AG08396 (cell line): ENCODE measurements at places on chromosomes 11 and 22.

GRCh38 chr11:57936050-57936418 is 87.6 kb upstream of the OR9Q1 start:
- DNase-seq: no peak

DNA sequence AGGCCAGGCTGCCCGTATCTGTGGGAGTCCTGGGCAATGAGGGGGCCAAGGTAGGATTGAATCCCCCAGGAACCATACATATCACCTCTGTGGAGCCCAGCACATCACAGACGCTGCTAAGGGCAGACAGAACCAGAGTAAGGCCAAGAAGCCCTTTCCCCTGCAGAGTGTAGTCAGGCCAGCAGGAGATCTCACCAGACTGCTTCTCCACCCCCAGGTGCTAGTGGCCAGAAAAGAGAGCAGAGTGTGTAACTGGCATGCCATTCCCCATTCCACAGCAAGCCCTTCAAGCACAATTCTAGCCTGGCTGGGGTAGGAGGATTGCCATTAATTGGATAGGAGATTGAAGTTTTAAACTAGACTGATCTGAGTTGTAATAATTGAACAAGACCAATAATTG is 28.0 kb upstream of the FCHSD2 start:
- no peak for DNase-seq

- no peak for DNase-seq
These were observed 51.4 kb upstream of the RASD2 start for GRCh38 chr22:35489239-35489638.

DNA sequence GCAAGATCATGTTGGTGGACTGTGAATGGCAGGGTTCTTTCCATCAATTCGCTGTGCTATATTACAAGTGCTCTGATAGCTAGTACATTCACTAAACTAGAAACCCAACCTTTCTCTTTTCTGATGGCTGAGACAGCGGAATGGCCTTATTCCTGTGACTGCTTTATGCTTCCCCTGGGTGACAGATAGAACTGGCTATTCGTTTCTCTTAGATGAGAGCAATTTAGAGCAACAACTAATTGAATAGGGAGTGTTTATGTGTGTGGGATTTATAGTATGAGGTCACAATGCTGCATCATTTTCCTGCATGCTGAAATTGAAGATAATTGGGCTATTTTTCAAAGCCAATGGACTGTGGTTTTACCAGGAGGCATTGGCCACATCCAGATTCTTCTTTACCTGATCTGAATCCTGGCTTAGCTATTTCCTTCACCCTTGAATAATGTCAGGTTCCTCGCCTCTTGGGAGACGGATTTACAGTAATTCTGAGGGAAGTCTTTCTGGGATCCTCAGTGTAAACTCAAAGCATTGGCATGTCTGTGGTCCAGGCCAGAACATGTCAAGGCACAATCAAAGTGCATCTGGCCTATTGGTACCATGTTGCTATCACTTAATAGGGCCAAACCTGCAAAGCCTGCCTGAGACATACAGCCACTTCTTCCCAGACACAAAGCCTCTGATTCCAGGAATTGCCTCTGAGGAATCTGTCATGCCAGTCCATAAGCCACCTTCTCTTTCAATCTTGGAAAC is 775.0 kb upstream of the API5 start:
- DNase-seq: no peak

GRCh38 chr11:20042811-20043341 is 117.4 kb downstream of the DBX1 start:
- DNase-seq: no peak

- DNase-seq: peak; percentile 17
These were observed 2.4 kb downstream of the LARGE1 start for GRCh38 chr22:33917744-33918406.

GRCh38 chr11:75349521-75350116 is 1.8 kb downstream of the ARRB1 start:
- DNase-seq: no peak

DNA sequence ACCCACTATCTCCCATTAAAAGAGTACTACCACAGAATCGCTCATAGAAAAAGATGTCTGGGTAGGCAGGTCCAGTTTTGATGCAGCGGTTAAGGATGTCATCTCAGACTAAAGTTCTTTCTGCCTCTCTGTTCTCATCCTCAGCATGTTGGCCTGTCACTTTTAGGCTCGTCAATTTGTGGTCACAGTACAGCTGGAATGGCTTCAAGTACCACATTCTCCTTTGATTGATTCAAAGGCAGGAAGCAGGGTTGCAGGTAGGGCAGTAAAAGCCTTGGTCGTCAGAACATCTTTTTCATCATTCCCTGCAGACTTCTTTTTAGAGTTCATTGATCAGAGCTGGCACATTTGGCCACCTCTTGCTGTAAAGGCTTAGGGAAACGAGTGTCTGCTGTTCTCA is 28.7 kb downstream of the SDHD start:
- no peak for DNase-seq

DNA sequence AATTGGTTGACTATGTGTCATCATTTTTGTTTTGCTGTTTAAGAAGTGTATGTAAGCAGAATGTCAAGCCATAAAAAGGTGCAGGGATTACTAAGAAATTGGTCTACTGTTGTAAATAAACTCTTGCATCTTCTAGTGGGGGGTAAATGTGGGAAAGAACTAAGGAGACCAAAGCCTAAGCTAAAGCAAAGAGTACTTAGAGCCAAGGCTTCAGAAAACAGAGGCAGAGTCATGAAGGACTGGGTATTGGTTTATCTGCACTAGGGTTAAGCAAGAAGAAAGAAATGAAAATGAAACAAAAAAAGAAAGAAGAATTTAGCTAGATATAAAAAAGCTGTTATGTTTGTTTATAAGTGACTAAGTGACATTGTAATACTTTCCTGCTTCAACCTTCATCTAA is 628.1 kb downstream of the METTL15 start:
- no peak for DNase-seq

- DNase-seq: no peak
These were observed 10.8 kb downstream of the LARGE2 start for GRCh38 chr11:45933131-45933831.

GRCh38 chr11:17605651-17606122 is 58.6 kb downstream of the OTOG start:
- DNase-seq: no peak

- no peak for DNase-seq
These were observed 770 bp downstream of the SLC7A4 start for GRCh38 chr22:21031545-21032036.

GRCh38 chr11:370070-370941 is 1.0 kb downstream of the B4GALNT4 start:
- no peak for DNase-seq

DNA sequence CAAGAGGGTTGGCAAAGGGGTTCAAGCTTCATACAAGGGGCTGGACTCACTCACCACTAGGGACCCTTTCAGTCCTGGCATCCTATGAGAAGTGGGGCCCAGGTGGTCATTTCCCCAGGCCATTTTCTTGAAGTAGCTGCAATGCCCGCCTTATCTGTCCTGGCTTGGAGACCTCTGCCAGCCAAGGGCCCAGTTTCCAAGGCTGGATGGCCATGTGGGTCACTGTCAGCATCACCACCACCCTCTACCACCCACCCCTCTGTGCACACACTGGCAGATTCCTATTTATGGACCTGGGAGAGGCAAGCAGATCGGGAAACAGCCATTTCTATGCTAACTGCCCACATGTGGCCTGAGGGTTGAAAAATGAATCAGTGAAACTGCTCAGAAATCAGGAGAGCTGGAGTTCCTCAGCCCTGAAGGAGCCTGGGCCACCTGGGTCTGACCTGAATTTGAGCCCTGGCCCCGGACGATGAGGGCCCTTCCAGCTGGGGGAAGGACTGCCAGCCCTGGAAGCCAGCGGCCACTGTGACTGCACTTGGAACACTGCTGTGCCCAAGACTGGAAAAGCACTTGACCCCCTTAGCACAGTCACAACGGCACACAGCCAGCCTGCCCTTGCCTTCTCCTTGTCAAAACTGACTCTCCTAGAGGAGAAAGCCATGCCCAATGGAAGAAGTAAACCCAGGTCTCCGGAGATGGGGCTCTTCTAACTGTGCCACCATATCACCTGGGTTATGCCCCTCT is 442.2 kb downstream of the BUD13 start:
- no peak for DNase-seq

GRCh38 chr11:66559866-66560676 is 8.3 kb downstream of the CTSF start:
- DNase-seq: no peak

GRCh38 chr22:26671317-26672059 is 14.1 kb downstream of the MIAT start:
- DNase-seq: no peak

DNA sequence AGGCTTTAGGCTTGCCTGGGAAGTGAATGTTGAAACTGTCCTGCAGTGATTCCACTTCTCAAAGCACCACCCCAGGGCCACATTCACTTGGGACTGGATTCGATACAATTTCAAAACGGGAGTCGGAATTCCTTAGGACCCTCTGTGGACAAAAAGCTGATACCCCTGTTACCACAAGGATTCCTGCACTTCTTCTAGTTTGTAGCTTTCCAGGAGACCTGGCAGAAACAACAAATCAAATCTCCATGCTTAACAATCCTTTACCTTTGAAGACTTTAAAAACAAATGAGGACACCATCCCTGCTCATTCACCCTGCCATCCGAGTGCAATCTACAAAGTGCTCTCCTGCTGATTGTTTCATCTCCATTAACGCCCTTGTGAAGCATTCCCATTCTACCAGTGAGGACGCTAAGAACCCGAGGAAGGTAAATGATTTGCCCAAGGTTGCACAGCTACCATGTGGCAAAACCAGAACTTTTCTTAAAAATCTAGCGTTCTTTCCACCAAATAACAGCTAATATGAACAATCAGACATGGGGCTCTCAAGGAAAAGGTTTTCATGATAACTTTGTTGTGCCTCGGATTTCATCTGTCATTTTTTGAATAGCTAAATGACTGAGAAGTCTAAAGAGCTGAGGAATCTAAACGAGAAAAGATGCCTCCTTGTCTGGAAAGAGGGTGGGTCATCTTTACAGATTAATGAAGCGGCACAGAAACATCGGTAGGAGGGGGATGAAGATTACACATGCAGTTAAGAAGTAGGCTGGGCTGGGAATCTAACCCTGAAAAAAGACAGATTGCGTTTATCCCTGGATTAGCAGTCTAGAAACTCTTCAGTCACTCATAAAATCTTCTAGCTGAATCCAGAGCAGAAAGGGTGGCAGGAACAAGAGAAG is 720 bp upstream of the MPZL2 start:
- no peak for DNase-seq

GRCh38 chr11:73095613-73096012 is 46.5 kb downstream of the FCHSD2 start:
- DNase-seq: no peak

- peak; percentile 53 for DNase-seq
These were observed 55.3 kb downstream of the NFAM1 start for GRCh38 chr22:42376711-42377554.

- peak; percentile 36 for DNase-seq
These were observed 6.0 kb upstream of the PAX6 start for GRCh38 chr11:31817054-31817620.

GRCh38 chr11:27509908-27510307 is 3.3 kb upstream of the LIN7C start:
- no peak for DNase-seq

GRCh38 chr11:16406226-16406625 is 49.9 kb upstream of the SOX6 start:
- no peak for DNase-seq

DNA sequence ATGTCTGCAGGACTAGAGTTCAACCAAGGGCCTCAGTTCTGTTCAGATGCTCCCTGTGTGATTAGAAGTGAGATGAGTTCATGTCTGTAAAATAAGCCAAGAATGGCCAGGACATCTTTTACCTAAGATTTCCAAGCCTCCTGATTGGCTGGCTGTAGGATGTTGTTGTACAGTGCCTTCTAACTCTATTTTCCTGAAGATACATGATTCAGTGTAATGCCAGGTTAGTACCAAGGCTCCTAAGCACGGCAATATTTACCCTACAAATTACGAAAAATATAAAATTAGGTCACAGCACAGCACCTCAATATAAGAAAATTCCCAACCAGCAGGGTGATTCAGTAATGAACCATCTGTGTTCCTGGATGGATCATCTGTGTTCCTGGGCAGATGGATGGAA is 140.0 kb upstream of the MTMR2 start:
- DNase-seq: no peak

- no peak for DNase-seq
These were observed 525 bp downstream of the CSDC2 start for GRCh38 chr22:41561335-41561734.

GRCh38 chr11:36306888-36307287 is 10.8 kb downstream of the PRR5L start:
- DNase-seq: no peak

- peak; percentile 56 for DNase-seq
These were observed 42.2 kb upstream of the FAM181B start for GRCh38 chr11:82775736-82776346.

GRCh38 chr22:39873965-39874364 is 19.6 kb downstream of the ENTHD1 start:
- no peak for DNase-seq

DNA sequence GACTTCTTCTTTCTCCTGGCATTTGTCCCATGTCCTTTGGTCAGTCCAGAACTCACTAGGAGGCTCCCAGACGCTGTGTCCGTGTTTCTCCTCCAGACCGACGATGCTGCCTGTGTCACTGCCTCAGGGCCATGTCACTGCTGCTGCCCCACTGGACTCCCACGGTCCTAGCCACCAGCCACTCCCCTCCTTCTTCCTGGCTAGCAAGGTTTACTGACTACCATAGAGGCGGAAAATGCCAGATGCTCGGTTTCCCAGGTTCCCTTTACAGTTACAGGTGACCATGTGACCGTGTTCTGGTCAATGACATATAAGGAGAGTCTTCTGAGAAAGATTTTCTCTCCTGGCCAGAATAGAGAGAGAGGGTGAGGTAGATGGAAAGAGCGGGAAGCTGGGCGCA is 40.7 kb upstream of the RBFOX2 start:
- no peak for DNase-seq

GRCh38 chr22:44990328-44990727 is 19.5 kb downstream of the PHF21B start:
- no peak for DNase-seq

DNA sequence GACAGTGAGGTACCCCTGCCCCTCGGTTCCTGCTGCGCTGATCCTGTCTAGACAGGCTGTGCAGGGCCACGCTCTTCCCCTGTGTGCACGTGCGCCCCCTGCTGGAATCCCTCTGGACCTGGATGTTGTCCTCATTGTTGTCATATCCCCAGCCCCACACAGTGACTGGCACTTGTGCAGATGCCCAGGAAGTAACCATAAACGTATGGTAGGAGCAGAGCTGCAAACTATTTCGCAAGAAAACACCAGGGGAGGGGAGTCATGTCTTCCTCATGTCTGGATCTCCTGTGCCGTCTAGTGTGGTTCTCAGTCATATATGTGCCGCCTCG is 114.7 kb downstream of the CRYBB2 start:
- no peak for DNase-seq

DNA sequence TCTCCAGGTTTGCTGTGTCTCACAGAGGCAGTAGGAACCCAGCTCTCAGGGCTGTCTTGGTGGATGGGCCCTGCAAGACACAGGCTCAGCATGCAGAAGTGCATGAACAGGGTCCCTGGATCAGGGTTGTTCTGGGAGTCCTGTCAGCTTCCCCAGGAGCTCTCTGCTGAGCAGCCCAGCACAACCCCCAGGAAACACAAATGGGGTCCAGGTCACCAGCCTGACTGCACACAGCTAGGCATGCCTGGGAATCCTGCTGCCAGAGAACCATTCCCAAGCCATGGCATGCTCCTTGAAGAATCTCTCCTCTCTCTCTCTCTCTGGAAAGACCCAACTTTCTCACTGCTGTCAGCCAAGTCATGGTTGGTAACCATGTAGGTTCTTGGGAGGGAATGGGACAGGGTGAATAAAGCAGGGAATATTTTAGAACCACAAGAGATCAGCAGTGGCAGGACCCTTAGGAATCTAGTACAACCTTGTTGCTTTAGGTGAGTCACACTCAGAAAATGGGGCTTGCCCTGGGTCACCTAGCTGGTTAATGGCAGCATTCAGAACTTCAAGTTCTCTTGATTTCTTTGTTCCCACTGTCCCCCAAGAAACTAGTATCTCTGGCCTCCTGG is 21.4 kb downstream of the TUB start:
- no peak for DNase-seq
